ENCODE measurements at places on chromosomes 12 and 14. TPM values are rescaled to one million over a fixed set of nuclear protein-coding genes. Genes with fewer than 3 reads are reported as not detected.

Gene SMCO3
- 0.57 TPM for total RNA-seq

Gene KRT3
- 0.43 TPM for total RNA-seq

DNA sequence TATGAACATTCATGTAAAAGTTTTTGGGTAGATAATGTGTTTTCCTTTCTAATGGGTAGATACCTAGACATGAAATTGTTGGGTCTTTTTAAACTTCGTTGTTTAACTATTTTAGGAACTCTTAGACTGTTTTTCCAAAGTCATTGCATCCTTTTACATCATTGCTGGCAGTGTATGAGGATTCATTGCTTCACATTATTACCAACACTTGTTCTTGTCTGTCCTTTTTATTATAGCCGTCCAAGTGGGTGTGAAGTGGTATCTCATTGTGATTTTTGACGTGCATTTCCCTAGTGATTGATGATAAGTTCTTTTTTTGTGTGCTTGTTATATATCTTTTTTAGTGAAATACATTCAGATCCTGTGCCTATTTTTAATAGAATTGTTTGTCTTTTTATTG, 39.4 kb downstream of the USP15 start:
- DNase-seq: no peak
- H3K4me3 ChIP-seq: no peak overlapping the region
- no peak overlapping the region for H3K27ac ChIP-seq

- H3K27ac ChIP-seq: no peak overlapping the region
- no peaks in the 10 kb centered on the region for H3K36me3 ChIP-seq
- H3K27me3 ChIP-seq: no peaks in the 10 kb centered on the region
- H3K4me1 ChIP-seq: no peaks in the 10 kb centered on the region
- H3K4me3 ChIP-seq: no peak overlapping the region
- no peak for DNase-seq
Observed at GRCh38 chr12:44157359-44157758, 321.5 kb downstream of the TMEM117 start.

DNA sequence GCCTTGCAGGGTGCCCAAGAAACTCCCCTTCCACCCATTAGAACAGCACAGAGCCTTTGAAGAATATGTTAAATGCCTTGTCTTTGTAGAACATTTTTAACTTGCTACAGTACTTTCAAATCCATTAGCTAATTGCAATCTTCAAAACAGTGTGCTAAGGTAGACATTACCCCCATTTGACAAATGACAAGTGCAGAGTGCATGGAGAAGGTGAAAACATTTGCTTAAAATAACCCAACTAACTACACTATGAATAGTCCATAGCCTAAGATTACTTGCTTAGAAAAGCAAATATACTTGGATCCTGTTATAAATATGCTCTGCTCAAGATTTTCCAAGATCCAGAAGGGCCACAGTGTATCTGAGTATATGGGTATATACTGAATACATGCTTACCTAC, 87.0 kb upstream of the G2E3 start:
- H3K4me3 ChIP-seq: no peak overlapping the region
- no peaks in the 10 kb centered on the region for H3K27me3 ChIP-seq
- no peaks in the 10 kb centered on the region for H3K4me1 ChIP-seq
- H3K36me3 ChIP-seq: no peaks in the 10 kb centered on the region
- no peak overlapping the region for H3K27ac ChIP-seq
- DNase-seq: no peak

GRCh38 chr14:24911324-24912109, 138.4 kb downstream of the STXBP6 start:
- no peaks in the 10 kb centered on the region for H3K4me1 ChIP-seq
- no peak overlapping the region for H3K4me3 ChIP-seq
- DNase-seq: peak; percentile 72
- no peak overlapping the region for H3K27ac ChIP-seq
- H3K27me3 ChIP-seq: no peaks in the 10 kb centered on the region
- no peaks in the 10 kb centered on the region for H3K36me3 ChIP-seq

DNA sequence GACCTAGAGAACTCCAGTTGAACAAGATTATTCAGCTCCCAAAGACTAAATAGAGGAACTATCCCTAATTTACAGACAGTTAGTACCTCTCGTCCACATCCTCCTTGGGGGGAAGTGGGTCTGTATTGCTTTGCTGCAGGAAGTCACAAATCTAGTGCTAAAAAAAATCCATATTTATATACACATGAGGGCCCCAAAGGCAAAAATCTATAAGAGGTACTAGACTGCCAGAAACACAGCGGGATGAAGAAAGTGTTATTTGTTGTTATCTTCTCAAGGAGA, 190.1 kb downstream of the TTC8 start:
- H3K4me3 ChIP-seq: no peak overlapping the region
- DNase-seq: no peak
- H3K27me3 ChIP-seq: no peaks in the 10 kb centered on the region
- no peaks in the 10 kb centered on the region for H3K4me1 ChIP-seq

DNA sequence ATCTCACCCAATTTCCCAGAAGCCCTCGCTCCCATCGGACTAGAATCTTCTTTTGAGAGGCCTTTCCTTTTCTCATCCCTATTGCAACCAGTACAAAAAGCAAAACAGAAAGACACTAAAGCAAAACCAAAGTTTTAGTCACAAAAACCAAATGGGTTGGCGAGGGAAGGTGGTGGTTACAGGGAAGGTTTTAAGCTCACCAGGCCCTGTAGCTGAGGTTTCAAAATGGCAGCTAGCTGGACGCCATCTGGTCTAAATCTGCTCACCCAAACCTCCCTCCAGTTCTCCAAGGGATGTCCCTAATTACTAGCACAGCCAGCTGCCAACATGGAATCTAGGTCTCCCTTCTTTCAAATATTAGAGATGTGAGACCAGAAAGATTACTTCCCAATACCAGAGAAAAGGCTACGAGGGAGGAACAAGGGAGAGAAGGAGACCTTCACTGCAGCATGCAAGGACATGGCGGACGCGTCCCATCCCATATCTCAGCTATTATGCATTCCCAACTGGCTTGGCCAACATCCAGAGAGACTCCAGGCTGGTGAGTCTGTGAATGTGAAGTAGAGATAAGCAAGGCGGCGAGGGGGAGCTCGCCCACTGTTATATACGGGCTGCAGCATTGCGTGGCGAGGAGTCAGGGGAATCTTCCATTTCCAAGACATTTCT, 70.8 kb downstream of the DPF3 start:
- no peaks in the 10 kb centered on the region for H3K27me3 ChIP-seq
- peaks cover 3% of the 10 kb centered on the region for H3K36me3 ChIP-seq
- DNase-seq: no peak
- H3K27ac ChIP-seq: no peak overlapping the region
- no peaks in the 10 kb centered on the region for H3K4me1 ChIP-seq

DNA sequence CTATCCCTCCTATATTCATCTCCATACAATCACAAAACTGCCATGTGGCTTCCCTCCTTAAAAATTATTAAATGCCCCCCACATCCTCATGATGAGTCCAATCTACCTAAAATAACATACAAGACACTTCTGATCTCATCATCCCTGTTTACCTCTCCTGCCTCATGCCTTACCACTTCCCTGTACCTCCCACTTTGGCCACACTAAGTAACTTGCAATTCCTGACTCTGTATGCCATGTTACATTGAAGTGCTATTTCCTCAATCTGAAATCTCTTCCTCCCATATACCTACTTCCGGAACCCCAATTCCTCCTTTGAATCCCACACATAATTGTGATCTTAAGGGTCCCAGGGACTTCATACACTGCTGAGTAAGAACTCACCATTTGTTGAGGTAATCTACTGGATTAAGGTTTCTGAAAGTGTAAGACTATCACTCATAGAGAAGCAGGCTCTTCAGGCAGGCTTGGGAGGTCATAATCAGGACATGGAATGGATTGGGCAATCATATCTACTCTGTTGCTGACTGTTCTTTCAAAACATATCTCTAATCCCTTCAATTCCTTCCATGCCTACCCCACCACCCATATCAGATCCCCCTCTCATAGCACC, 117.6 kb upstream of the PLEKHG7 start:
- H3K4me1 ChIP-seq: no peaks in the 10 kb centered on the region
- no peaks in the 10 kb centered on the region for H3K36me3 ChIP-seq
- H3K4me3 ChIP-seq: no peak overlapping the region
- no peak for DNase-seq
- no peaks in the 10 kb centered on the region for H3K27me3 ChIP-seq
- no peak overlapping the region for H3K27ac ChIP-seq

Measured in astrocyte (in vitro differentiated cells and primary cell).